ENCODE measurements at places on chromosomes 12 and 14. TPM values are rescaled to one million over a fixed set of nuclear protein-coding genes. Genes with fewer than 3 reads are reported as not detected.

The C1QL4 gene
- not detected for total RNA-seq

The CCDC175 gene
- not detected for total RNA-seq

- DNase-seq, result no peak
Observed at GRCh38 chr12:23927907-23928306, 21.6 kb downstream of the SOX5 start.

The RTRAF gene
- 114 TPM for total RNA-seq

- DNase-seq, result no peak
Observed at GRCh38 chr14:94863366-94863765, 93.5 kb upstream of the GSC start.

DNA sequence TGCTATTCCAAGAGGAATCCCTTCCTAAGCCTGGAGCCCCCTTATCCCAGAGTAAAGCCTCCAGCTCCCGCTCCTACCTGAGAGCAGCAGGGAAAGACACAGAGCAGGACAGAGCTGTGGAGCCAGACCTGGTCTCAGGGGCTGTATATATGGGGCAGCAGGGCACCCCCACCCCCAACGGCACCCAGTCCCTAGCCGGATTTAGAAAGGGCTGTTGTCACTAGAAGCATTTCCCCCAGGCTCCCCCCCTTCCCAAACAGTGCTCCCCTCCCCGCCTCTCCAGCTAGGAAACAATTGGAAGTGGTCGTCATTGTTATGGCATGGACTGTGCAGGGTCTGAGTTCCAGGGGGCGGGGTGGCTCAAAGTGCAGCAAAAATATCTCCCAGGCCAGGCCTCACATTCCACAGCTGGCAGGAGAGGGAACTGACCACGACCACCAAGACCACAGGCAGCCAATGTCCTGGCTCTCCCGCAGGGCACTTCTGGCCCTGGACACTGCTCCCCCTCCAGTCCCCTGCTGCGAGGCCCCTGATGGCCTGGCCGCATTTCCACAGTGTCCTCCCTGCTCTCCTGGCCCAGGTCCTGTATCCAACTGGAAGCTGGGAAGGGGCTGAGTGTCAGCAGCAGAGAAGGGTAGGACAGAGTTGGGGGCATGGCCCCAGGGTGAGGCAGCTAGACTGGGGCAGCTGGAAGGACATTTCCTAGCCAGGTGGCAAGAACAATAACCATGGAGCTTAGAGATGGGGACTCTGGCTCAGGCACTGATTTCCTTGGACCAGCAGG, at the start of gene MYH7:
MYH7 (minus strand) TSS at position 118 of the 784 bp plus-strand sequence. CDS start 1,928 bp downstream, outside the sequence.
- DNase-seq, result no peak

- no peak for DNase-seq
Observed at GRCh38 chr14:89270439-89271227, 146.4 kb downstream of the FOXN3 start.

The ERBB3 gene
- total RNA-seq, result 1.9 TPM

The CARMIL3 gene
- total RNA-seq, result 1.7 TPM

DNA sequence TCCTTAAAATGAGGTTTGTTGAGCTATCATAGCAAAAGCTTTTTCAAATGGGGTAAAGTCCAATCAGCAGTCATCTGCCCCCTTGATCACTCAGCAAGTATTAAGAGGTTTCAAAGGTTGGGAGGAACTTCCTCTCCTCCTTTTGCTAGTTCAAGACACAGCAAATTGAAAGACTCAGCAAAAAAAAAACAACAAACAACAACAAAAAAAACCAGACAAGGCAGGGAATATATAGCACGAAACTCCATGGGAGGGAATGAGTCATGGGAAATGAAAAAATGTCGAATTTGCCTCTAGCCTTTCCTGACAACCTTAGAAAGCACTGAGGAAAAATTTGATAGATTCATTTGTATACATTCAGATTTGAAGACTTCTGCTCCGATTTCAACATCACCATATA, 1.6 kb upstream of the SLC7A8 start:
- DNase-seq, result no peak

GRCh38 chr12:94714378-94715114, 64.2 kb upstream of the TMCC3 start:
- DNase-seq, result no peak

DNA sequence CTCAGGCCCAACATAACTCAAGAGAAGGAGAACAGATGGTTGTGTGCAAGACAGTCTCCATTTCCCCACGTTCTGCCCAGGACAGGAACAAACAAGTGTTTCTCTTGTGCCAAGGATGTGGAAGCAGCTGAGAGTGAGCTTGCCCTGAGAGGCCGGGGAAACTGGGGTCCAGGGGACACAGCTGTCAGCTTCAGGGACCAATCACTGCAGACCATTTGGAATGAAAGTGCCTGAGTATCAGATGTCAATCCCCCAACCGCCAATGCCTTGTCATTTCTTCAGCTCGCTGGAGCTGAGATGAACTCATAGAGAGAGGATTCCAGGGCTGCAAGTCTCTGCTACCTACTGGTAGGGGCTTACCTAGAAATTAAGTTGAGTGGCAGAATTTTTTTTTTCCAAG, 71.9 kb upstream of the METAP2 start:
- DNase-seq, result no peak

GRCh38 chr14:68690089-68690958, 102.5 kb downstream of the ZFP36L1 start:
- DNase-seq, result no peak

- DNase-seq, result no peak
Observed at GRCh38 chr14:76708771-76709170, 52.5 kb upstream of the VASH1 start.
